Stimulated activated naive CD4-positive, alpha-beta T cell treated with Interleukin-2 at 50 U/mL for 16 hours (primary cell): ENCODE measurements at places on chromosomes 12 and 14.

DNA sequence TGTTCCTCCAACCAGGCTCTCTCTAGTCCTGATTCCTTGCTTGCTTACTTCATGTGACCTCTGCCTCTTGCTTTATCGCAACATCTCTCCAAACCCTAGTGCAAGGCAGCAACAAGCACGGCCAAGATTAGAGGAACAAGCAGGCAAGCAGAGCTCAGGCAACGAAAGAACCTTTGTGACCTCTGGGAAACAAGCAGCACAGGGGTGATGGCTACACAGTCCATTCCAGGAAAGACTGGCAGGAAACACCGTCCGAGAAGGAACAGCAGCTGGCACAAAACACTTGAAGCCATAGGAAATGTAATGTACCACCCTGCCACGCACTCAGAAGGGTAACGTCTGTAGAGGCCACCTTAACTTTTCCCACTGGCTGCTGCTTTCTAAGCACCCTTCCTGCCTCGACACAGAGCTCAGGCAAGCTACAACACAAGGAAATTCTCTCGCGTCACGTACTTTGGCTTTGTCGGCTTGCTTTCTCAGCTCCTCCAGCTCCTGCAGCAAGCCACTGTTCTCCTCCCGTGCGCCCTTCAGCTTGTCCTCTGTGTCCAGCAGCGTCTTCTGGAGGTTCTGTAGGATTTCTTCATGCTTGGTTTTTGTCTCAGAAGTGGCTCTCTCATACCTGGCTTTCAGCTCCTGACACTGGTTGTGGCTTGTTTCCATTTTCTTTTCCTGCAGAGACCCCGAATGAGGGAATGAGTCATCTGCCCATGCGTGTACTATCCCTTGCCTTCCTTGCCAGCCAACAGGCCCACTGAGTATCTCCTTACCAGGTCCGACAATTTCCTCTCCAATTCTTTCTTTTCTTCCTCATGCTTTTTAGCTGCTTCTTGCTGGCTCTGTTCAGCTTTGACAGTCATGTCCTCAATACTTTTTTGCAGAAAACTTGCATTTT is 61.4 kb upstream of the VPS33A start:
- no peak for DNase-seq

DNA sequence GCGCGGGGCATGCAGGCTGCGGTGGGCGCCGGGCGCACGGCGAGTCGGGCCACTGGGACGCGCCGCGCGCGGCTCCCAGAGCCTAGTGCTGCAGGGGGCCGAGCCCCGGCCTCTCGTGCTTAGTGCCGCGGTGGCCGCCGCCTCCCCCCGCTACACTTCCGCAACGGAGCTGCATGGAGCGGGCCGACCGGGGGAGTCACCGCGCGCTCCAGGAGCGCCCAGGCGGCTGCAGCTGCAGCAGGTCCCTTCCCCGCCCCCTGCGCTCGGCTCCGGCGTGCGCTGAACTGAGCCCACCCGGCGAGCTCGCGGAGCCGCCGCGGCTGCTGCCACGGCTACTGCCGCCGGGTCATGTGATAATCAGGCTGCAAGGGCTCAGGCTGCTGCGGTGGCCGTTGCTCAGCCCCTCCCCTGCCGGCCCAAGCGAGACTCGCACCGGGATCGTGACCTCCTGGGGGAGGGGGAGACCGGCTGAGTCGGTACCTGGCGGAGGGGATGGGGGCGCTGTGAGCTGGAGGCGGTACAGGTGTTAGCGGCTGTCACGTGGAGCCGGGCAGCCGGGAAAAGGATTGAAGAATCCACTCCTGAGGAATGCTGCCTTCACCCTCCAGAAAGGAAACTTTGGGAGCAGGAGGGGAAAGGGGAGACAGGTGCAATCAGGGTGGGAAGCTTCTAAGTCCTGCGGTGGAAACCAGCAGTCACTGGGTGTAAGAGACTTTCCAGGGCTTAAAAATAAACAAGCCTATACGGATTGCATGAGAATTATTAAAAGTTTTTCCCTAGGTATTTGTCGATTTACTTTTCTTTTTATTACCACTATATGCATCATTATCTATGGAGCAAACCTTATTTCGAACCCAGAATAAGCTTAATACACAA is at the start of gene PPM1H:
Gene PPM1H, minus strand, starts transcription at position 352 of the 876 bp plus-strand sequence. CDS start 414 bp downstream, outside the sequence.
- DNase-seq: no peak

GRCh38 chr12:122063694-122064024 is 14.9 kb upstream of the MLXIP start:
- DNase-seq: no peak

- no peak for DNase-seq
These were observed 172.1 kb downstream of the MSRB3 start for GRCh38 chr12:65450625-65451024.

GRCh38 chr12:123269896-123270213 is 1.8 kb downstream of the CDK2AP1 start:
- DNase-seq: no peak

DNA sequence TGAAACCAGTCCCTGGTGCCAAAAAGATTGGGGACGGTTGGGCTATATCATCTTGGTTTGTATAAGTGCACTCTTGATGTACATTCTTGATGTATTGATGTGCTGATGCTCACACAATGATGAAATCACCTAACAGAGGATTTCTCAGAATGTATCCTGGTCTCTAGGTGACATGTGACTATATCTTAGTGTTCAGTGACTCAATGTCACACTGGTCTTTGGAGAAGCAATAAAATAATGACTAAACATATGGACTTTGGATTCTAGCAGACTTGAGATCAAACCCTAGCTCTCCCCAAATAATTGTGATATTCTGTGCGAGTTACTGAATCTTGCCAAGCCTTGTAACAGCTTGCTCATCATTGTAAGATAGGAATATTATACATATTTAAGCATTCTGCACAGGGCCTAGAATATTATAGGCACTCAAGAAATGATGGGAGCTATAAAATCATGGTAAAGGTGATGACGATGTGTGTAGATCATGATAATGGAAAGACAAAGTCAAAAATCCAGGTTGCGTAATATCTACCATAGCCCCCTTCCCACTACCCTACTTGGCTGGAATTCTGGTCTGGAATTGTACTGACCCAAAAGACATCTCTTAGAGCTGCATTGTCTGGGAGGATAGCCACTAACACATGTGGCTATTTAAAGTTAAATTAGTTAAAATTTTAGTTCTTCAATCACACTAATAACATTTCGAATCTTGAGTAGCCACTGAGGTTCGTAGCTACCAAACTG is 117.6 kb upstream of the PWP1 start:
- DNase-seq: no peak

DNA sequence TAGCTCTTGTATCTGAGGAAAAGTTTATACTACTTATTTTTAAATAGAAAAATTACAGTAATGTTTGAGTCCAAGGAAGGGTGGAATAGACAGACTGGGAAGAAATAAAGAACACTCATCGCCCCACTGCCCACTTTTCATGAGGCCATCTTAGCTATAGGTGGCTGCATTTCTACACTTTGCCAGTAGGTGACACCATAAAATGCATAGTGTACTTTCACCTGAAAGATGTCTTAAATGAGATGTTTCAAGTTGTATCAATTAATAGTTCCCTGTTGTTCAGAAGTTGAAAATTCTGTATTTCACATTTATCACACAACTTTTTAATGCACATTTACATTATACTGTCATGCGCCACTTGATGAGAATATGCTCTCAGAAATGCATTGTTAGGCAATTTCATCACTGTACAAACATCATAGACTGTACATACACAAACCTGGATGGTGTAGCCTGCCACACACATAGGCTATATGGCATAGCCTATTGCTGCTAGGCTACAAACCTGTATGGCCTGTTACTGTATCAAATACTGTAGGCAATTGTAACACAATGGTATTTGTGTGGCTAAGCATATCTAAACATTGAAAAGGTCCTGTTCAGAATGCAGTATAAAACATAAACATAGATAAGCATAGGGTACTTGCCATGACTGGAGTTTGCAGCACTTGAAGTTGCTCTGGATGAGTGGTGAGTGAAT is 27.6 kb downstream of the PMCH start:
- DNase-seq: no peak

DNA sequence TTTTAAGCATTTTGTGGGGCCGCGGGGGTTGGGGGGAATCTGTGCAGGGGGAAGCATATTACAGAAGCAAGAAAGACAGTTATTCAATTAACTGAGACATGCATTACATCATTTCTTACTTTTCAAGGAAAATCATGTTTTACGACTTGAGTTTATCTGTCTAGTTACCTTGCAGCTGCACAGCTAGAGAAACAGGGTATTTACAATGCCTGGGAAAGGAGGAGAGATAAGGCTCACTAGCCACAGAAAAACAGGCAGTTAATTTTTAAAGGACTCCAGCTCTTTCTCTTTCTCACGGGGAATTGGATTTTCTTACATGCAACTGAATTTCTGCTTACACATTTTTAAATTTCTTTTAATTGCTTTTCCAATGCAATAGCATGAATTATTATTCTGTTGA is 22.2 kb downstream of the FCF1 start:
- no peak for DNase-seq

GRCh38 chr14:33566082-33566481 is 384.8 kb downstream of the EGLN3 start:
- no peak for DNase-seq

DNA sequence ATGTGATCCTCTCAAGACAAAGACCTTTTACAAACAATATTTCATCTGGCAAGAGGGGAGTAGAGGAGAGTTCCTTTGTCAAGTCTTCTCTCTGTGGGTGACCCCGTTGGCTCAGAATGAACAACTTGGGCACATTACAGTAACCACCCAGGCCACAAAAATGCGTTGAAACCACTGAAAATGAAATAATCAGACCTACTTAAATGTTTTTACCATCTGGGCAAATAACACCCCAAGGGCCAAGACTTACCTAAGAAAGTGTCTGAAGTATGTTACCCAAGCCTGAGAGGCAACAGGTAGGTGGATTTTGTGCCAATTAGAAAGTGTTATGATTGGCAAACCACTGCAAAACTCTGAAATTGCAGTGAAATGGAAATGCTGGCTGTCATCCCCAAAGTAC is 1.3 kb downstream of the TC2N start:
- peak; percentile 8 for DNase-seq

DNA sequence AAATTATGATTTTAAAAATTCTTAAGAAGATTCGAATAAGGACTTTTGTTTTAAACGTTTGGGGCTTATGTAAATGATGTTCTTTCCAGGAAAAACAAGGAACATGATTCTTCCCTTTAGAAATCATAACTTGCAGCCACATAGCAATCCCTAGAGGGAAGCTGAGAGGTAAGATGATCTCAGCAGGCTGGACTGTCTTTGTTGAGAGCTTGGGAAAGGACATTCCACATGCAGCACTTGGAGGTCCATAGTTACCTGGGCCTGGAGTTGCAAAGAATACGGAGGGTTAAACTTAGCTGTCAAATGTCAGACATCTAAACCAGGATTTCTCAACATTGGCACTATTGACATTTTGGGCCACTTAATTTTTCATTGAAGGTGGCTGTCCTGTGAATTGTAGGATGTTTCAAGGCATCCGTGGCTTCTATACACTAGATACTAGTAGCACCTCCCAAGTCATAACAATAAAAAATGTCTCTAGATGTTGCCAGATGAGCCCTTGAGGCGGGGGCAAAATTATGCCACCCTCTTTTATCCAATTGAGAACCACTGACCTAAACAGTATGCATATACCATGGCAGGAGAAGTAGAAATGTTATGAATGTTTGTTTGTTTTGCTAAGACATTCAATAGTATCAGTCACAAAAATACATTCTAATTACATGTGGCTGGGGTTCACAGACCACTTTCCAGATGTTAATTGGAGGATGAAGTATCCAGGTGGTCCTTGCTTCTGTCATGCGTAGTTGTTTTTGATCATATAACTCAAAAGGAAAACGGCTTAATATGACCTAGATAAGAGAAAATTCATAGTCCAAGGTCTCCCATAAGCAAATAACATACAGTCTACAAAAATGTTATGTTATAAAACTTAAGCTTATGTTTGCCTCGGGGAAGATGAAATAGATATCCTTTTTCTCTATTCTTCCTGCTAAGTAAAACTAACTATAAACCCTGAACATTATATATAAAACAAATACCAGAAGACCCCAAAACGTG is 30.5 kb downstream of the TTC6 start:
- DNase-seq: no peak

DNA sequence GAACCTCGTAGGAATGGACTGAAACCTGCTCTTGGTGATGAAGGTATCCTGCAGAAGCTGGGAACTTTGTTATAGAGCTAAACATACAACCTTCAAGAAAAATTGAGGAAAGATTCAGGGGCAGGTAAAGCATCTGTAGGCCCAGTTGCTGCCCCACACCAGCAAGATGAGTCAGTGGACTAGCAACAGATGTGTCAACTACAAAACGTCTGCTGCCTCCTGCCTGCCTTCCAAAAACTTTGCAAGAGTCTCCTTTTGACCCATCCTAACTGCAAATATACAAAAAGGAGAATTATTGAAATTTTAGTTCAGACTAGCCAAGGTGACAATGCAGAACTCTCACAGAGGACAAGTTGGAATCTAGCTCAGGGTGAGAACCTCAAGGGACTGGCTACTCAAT is 60.9 kb upstream of the TMTC1 start:
- no peak for DNase-seq

GRCh38 chr12:95642583-95642982 is 91.3 kb upstream of the USP44 start:
- DNase-seq: no peak

DNA sequence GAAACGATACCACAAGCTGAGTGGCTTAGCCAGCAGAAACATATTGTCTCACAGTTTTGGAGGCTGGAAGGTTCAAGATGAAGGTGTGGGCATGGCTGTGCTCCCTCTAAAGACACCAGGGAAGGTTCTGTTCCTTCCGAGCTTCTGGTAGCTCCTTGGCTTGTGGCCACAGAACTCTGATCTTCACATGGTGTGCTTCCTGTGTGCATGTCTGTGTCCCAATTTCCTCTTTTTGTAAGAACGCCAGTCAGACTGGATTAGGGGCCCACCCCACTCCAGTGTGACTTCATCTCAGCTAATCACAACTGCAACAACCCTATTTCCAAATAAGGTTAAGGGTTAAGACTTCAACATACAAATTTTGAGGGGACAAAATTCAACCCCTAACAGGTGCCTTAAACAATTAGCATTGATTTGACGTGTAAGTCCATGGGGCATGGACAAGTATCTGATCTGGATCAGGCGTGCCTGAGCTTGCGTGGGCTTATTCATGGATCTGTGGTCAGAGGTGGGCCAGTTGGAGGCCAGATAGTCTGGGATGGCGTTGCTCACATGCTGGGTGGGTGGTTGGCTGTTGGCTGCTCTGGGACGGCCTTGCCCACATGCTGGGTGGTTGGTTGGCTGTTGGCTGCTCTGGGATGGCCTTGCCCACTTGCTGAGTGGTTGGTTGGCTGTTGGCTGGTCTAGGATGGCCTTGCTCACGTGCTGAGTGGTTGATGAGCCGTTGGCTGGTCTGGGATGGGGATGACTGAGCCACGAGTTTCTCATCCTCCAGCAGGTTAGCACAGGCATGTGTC is 88.5 kb downstream of the LGMN start:
- DNase-seq: no peak
